ENCODE measurements at places on chromosomes 11 and 22.

DNA sequence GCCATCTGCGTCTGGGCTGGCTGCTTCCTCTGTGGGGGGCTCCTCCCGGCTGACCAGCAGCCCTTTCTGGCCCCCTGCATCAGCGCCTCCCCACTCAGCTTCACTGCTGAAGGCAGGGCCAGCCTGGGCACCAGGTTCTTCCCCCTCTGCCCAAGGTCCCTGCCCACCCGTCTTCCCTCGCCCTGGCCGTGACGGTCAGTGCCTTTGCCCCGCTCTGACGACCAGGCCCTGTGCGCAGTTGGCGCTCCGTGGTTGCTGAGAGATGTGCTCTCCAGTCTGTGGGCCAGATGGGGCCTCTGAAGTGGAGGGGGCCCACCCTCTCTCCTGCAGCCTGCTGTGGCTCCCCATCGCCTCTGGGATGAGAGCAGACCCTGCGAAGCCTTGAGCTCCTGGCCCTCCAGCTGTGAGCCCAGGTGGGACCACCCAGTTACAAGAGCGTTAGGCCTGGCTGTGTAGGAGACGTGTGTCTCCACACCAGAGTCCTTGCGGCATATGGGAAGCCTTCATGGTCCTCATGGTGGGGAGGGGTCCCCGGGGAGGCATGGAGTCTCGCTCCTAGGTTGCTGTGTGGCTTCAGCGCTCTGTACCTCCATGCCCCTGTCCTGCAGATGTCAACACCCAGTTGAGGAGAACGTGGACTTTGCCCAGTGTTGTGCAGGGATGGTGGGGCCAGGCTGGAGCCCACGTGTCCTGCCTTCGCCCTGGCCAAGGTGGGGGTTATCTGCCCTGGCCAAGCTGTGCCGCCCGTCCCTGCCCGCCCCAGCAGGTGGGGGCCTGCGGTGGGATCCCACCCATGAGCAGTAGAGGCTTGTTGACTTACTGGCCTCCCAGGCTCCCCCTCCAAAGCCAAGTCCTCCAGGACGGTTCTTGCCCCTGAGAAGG is 14.2 kb downstream of the LRP5 start:
- no peak for DNase-seq

GRCh38 chr22:27556371-27556770 is 245.2 kb downstream of the MN1 start:
- DNase-seq, result no peak

DNA sequence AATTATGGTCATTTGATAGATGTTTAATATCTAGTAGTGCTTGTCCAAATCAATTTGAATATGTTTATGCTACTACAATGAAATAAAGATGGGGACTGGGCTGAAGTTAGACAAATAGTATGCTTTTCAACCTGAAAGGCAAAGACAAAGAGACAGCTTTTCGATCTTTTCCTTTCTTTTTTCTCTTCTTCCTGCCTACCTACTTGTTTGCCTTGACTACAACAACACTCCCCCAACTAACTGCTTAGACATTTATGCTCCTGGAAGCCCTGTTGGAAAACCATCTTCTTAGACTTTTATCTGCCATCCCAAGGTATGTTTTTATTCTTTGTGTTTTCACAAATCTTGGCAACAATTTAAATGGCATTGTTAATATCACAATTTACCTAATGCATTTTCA is 374.4 kb upstream of the DDI1 start:
- no peak for DNase-seq

DNA sequence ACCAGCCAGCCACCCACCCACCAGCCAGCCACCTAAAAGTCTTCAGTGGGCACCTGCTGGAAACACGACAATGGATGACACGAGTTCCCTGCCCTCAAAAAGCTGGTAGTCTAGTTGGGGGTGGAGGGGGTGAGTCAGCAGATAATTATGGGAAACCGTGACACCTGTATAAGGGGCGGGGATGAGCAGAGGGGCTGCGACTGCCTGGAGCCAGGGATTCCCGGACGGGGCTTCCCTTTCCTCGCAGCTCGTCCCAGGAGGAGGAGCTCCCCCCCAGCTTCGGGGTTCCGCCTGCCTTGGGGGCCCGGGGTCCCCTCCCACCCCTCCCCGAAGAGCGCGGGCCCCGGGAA is 2.3 kb upstream of the RTN4RL2 start:
- peak; percentile 13 for DNase-seq

- no peak for DNase-seq
These were observed 111.1 kb upstream of the TTC12 start for GRCh38 chr11:113203141-113203753.

Measured in AG08396 (cell line).